ENCODE measurements at places on chromosomes 2 and 18.

GRCh38 chr18:79068341-79068936 is 755 bp upstream of the ATP9B start:
- no peak for DNase-seq

GRCh38 chr2:66428986-66429612 is 5.8 kb upstream of the MEIS1 start:
- peak; percentile 32 for DNase-seq

- DNase-seq: no peak
Observed at GRCh38 chr2:23464156-23464555, 79.2 kb downstream of the KLHL29 start.

DNA sequence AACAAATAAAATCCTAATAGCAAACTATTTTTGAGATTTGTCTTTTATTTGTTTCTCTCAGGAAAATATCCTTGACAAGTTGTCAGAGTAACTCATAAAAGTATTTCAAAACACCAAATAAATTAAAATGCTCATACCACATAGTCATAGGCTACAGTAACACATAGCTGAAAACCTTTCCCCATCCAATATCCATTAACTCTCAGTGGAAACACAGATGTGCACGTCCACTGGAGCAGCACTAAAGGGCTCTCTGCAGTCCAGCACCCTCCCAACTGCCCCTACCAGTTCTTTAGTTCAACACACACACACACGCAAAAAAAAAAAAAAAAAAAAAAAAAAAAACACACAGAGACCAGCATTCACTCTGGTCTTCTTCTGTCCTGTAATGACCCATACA is 879 bp upstream of the XDH start:
- DNase-seq: no peak

GRCh38 chr18:55243857-55244256 is 284.6 kb upstream of the CCDC68 start:
- peak; percentile 62 for DNase-seq

- no peak for DNase-seq
Observed at GRCh38 chr2:187264612-187265011, 183.4 kb downstream of the CALCRL start.

DNA sequence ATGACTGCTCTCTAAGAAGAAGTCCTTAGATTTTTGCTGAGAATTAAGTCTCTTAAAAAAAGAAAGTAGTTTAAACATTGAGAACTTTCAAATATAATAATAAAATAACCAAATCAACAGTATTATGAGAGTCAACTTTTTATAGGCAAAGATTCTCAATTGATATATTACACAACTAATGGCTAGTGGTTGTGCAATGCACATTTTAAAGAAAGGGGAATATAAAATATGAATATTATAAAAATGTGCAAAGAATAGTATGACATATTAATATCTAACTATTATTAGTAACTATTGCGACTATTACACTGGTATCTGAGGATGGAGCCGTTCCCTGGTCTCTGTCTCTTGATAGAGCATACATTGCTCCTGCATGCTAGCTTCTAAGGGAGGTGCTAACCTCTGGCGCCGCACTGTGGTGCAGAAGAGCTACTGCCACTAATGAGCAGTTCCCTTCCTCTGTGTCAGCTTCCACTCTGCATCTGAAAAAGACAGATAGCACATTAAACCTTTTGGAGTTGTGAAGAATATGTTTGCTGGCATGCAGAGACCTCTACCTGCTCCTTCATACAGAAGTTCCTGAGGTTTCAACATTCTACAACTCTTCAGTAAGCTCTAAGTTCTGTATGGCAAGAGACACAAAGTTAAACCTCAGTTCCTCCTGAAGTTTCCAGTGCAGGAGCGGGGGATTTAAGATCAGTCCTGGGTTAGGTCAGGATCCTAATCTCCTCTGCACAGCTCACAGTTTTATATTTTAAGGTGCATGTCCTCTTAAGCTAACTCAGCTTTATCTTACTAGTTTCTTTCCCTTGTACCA is 3.5 kb upstream of the SLC9A2 start:
- peak; percentile 51 for DNase-seq

GRCh38 chr18:36757081-36757480 is 71.7 kb downstream of the TPGS2 start:
- peak; percentile 52 for DNase-seq

DNA sequence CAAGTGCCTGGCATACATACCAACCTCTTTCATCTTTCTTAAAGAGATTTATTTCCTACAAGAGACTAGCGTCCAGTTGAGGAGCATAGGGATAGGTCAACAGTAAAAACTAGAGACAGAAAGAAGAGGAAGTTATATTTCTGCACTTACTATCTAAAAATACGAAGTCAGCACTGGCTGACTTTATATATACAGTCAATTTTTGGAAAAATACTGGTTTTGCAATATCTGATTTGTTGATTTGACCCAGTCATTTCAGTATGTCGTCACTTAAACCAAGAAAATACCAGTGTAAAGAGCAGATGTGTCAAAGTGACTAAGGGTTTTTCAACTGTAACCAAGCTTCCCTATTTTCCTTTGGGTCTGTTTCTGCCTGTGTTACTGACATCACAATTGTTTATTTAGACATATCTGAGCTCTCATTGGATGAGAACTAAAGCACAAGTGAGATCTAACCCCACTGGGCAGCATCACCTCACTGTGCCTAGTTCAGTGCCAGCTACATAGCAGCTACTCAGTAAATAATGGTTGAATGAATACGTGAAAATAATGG is 23.0 kb downstream of the CYTIP start:
- DNase-seq: no peak

GRCh38 chr2:48395658-48396057 is 134.3 kb upstream of the STON1 start:
- DNase-seq: no peak

DNA sequence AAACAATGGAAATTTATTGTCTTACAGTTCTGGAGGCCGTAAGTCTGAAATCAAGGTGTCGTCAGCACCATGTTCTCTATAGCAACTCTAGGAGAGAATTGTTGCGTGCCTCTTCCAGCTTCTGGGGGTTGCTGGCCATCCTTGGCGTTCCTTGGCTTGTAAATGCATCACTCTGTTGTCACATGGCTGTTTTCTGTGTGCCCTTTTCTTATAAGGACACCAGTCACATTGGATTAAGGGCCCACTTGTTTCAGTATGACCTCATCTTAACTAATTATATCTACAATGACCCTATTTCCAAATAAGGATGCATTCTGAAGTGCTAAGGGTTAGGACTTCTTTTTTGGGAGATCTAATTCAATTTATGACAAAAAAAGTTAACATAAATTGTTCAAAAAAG is 1.4 kb upstream of the PLEK start:
- DNase-seq: no peak

DNA sequence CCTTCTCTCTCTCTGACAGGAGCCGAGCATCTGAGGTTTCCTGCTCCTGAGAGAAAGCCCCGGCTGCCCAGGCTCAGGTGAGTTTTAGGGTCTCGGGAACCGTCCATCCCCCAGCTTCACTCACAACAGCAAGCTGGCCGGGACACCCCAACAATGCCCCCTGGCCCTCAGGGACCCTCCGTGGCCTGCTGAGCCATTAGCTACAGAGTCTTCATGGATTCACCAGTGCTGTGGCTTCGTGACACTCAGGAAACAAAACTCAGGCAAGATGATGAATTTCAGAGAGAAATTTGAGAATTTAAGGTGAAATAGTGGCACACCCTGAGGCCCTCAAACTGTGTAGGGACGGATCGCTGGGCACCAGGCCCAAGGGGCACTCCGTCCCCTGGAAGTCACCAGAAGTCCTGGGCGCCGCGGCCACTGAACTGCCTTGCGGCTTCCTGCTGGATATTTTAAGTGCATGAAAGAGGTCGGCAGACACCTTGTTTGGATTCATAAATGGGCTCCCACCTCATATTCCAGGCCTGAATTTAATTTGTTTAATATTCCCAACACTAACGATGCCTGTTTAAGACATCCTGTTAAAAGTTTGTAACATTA is 368.3 kb upstream of the SALL3 start:
- no peak for DNase-seq

DNA sequence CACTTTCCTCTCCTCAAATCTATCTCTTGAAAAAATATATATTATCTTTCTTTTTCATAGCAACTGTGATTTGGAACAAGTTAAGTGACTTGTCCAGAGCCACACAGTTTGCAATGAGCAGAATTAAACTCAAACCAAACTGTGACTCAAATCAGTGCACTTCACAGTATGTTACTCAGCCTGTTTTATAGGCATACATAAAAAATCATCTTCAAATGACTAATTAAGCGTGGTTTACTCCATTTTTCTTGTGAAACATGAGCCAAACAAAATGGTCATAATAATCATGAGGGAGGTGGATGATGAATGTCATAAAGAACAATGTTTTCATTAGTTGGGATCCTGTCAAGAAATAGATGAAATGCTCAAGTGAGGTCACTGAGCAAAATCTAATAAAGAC is 6.1 kb upstream of the CCDC178 start:
- no peak for DNase-seq

DNA sequence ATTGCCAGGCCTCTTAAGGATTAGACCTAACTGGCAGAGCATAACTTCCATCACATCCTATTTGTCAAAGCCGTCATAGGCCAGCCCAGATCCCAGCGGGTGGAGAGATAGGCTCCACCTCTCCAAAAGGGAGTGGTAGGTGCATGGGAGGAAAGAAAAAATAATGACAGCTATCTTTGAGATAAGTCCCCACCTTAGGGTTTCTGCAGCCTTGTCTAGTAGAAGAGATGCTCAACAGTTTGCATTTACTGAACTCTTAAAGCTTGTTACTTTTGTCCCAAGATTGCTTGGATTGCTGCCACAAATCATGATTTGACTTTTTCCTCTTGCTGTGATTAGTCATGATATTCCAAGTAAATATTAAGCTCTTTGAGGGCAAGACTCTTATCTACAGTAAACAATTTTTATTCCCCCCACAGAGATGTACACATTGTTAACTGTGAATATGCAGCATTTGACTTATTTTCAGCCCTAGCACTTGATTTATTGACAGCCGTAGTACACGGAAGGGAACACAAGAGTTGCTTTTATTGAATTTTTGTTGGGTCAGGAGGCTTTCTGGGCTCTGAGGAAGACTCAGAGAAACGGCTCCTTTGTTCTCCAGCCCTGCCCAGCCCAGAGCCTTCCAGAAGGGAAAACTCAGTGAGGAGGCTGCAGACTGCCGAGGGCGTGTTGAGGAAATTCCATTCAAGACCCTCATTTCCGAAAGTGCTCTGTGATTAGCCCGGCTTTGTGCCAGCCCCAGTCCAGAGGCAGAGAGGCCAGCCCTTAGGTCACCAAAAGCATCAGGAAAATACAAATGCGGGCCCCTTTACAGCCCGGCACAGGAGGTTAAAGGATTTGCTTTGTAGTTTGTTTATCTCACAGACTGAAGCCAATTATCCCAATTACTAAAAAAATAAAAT is 75.5 kb upstream of the ZNF532 start:
- no peak for DNase-seq

- DNase-seq: no peak
Observed at GRCh38 chr2:47187069-47187468, 32.0 kb upstream of the STPG4 start.

DNA sequence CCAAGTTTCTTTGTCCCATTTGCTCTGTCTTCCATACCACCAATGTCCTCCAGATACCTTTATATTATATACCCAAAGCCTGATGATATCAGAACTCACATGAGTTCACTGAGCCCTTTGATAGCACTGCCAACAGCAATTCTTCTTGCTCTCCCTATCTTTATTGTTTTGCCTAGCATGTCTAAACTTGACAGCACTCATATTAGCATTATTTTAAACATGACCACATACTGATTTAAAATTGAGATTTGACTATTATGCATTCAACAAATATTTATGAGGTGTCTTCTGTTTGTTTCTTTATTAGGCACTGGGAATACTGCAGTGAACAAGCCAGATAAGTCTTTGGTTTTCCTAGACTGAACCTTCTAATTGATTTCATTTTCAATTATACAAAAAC is 587.3 kb upstream of the GCFC2 start:
- no peak for DNase-seq

- no peak for DNase-seq
Observed at GRCh38 chr2:78035804-78036203, 513.6 kb upstream of the LRRTM4 start.

DNA sequence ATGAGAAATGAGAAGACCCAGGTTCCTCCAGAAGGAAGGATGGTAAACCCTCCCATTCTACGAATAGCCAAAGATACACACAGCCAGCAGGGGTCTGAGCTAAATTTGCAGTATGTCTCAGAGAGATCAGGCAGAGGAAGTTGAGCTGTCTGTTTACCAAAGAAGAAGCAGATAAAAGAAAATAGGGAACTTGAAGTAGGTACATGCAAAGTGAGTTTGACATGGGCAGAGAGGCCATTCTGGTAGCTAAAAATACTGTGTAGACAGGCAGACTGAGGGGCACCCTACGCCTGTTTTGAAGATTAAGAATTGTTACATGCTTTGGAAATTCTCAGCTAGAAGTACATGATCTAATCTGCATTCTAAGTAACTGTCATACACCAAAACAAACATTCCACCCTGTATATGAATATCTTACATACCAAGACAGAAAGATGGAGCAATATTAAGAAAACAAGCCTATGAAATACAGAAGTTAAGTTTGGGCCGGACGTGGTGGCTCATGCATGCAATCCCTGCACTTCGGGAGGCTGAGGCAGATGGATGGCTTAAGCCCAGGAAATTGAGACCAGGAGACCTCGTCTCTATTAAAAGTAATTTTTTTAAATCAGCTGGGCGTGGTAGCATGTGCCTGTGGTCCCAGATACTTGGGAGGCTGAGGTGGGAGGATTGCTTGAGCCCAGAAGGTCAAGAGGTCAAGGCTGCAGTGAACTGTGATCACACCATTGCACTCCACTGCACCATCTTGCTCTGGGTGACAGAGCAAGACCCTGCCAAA is 157.9 kb downstream of the ANKRD44 start:
- DNase-seq: no peak

- no peak for DNase-seq
Observed at GRCh38 chr18:68150961-68151360, 563.9 kb downstream of the TMX3 start.

- no peak for DNase-seq
Observed at GRCh38 chr2:120840795-120841487, 105.3 kb downstream of the GLI2 start.

DNA sequence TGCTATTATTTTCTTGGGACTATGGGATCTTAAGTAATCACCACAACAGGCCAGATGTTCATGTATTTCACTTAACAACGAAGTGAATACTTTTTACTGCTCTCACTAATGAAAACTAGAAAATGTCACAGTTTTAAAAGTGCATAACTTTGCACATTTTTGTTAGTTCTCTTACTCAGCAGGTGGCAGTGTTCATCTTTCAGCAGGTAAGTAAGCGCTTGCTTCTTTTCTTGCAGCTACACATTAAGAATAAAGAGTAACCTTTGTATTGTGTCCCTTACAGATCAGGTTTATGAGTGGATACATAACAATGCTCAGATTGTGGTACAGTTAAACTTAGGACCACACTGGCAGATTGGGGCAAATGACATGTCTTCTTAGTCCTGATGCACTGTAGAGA is 61.0 kb downstream of the DAW1 start:
- DNase-seq: no peak

Measured in fibroblast of the conjunctiva (primary cell).